ENCODE measurements at places on chromosomes 11 and 22.

GRCh38 chr11:1373536-1374214 lies 16.1 kb upstream of the BRSK2 start:
- DNase-seq: no peak

- DNase-seq: no peak
Measured at GRCh38 chr11:116641561-116642045, 131.2 kb downstream of the BUD13 start.

GRCh38 chr11:32256466-32256865 lies 165.6 kb downstream of the RCN1 start:
- no peak for DNase-seq

- no peak for DNase-seq
Measured at GRCh38 chr11:60984636-60985035, 13.2 kb downstream of the CD6 start.

- no peak for DNase-seq
Measured at GRCh38 chr11:44818110-44818509, 91.3 kb downstream of the TSPAN18 start.

GRCh38 chr11:108559340-108559739 lies 34.2 kb downstream of the EXPH5 start:
- DNase-seq: no peak

- DNase-seq: no peak
Measured at GRCh38 chr11:44557464-44557863, 8.0 kb upstream of the CD82 start.

DNA sequence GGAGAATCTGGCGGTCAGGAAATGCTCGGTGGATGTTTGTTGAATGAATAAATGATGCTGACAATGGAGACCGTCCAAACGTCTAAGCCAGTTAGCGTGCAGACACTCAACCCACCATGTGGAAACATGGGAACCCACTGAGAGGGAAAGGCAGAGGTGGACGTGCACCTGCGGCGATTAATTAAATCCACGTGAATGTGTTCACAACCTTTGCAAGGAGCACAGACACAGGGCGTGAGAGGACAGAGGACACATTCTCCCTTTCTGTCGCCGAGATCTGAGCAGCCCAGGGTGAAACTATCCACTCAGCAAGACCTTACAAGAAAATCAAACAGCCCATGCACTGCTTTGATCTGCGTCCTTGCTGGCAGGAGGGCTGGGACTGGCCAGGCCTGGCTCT lies 58.3 kb upstream of the LINC01488 start:
- no peak for DNase-seq

GRCh38 chr11:126305699-126306098 lies 1.8 kb downstream of the DCPS start:
- DNase-seq: no peak

- no peak for DNase-seq
Measured at GRCh38 chr11:102330231-102330630, 12.9 kb downstream of the BIRC3 start.

GRCh38 chr11:1652026-1652425 lies 22.5 kb downstream of the KRTAP5-5 start:
- DNase-seq: no peak

DNA sequence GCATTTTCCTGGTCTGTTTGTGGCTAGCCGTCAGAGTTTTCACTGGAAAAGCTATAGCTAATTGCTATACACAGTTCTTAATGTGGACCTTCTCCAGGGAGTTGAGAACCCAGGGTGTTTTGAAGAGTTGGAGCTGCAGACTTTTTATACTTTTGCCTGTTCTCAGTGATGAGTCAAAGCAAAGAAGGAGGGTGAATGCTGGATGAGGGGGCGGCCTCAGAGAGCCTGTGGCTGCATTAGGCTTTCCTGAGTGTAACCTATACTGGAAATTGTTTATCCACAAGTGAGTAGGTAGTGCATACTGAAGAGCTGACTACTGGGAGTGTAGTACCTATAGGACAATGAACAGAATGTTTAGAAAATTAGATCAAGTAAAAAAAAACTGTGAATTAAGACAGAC lies 79.7 kb upstream of the HORMAD2 start:
- no peak for DNase-seq

GRCh38 chr11:57668434-57668782 lies 494 bp downstream of the ZDHHC5 start:
- DNase-seq: peak; percentile 29

DNA sequence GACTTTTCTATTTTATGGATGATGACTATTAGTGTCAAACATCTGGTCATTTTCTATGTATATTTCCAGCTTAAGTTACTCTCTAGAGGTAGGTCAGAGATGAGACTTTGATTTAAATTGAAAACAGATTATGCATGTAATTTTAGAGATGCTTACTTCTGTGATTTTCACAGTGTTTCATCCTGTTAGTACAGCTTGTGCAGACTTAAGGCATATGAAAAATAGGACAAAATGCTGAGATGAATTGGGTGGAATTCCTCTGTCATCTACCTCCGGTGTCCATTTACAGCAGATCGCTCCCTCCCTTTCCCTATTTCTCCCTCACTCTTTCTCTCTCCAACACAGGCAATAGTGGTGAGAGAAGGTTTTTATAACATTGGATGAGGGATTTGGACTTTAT lies 14.1 kb downstream of the JAM3 start:
- DNase-seq: no peak

- no peak for DNase-seq
Measured at GRCh38 chr11:115425250-115425649, 79.0 kb downstream of the CADM1 start.

DNA sequence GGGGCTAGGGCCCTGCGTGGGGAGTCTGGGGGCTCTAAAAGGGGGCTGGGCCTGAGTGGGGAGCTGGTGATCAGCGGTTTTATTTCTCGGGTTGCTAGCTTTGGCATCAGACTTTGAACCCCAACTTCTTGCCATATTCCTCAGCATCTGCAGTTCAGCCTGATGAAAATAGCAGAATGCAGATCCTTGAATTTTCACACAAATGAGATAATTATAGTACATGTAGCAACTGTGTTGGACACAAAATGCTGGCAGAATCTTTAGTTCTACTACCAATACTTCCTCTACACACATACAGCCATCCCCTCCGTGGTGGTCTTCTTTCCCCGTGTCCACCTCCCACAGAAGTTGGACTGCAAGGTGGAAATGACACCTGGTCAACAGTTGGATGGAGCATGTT lies 1.5 kb downstream of the ZC3H7B start:
- DNase-seq: no peak

DNA sequence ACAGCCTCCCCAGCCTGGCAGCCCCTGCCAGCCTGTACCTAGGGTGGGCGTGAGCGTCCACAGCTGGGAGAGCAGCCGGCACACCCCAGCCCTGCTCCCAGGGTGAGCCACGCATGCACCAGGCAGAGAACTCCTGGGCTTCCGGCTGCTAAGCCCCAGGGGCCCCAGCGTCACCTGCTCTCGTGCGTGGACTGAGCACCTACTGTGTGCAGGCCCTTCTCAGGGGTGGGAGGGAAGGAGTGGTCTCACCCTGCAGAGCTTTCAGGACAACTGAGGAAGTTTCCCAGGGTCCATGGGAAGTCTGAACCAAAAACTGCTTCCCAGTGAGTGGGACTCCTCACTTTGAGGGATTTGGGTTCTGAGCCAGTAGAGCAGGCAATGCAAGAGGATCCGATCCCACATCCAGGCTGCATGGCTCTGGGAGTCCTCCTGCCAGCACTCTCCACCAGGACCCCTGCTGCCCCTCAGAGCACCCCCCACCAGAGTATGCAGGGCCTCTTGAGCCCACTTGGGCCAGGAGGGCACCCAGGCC lies 47.1 kb upstream of the PRODH start:
- no peak for DNase-seq

DNA sequence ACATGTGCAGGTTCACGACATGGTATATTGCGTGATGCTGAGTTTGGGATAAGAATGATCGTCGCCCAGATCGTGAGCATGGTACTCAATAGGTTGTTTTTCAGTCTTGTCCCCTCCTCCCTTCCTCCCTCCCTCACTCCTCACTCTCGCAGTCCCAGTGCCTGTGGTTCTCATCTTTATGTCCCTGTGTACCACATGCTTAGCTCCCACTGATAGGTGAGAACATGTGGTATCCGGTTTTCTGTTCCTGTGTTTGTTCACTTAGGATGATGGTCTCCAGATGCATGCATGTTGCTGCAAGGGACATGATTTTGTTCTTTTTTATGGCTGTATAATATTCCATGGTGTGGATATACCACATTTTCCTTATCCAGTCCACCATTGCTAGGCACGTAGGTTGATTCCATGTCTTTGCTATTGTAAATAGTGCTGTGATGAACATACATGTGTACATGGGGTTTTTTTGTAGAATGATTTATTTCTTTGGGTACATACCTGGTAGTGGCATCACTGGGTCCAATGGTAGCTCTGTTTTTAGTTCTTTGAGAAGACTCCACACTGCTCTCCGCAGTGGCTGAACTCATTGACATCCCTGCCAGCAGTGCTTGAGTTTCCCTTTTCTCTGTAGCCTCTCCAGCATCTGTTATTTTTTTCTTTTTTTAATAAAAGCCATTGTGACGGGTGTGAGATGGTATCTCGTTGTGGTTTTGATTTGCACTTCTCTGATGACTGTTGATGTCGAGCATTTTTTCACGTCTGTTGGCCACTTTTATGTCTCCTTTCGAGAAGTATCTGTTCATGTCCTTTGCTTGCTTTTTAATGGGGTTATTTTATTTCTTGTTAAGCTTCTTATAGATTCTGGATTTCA lies 16.4 kb downstream of the ZBED4 start:
- no peak for DNase-seq

- no peak for DNase-seq
Measured at GRCh38 chr22:44068422-44069191, 44.5 kb downstream of the PARVB start.

DNA sequence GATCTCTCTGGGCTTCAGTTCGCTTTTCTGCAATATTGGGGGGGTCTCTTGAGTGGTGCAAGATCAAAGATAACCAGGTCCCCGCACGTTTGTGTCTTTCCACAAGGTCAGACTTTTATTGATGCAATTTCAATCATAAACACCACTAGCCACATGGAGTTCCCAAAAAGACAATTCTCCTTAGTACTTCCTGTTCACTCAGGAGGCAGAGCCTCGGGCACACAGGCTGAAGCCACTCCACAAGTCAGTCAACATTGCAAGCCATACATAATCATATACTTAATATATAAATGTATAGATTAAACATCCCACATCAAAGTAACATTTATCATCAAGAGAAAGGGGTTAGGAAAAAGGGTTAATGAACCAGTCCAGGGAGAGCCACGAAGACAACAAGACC lies 12.0 kb downstream of the ST14 start:
- no peak for DNase-seq

- DNase-seq: no peak
Measured at GRCh38 chr11:1283091-1283511, 26.3 kb downstream of the TOLLIP start.

- DNase-seq: peak; percentile 9
Measured at GRCh38 chr22:40635940-40636379, 559 bp downstream of the MRTFA start.

DNA sequence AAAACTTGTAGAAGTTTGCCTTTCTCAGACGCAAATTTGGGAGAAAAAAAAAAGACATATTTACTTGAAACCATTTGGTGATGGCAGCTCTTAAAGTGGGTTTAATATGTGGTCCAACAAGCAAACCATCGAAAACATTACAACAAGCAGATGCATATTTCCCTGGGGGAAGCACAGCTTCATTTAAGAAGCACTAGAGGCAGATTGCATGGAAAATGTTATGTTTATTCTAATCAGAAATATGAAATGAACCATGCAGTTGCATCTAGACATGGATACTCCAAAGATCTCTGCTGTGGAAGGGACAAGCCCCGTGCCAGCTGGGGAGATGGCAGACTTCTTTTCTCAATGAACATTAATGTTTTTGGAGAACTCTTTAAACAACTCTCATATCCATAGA lies 57.4 kb upstream of the PARVA start:
- DNase-seq: no peak
